Activated naive CD4-positive, alpha-beta T cell treated with Interleukin-2 at 50 U/mL for 16 hours (primary cell): ENCODE measurements at places on chromosomes 2 and 18.
A peak's percentile ranks its signal among the peaks of the same experiment; 100 is the strongest.

DNA sequence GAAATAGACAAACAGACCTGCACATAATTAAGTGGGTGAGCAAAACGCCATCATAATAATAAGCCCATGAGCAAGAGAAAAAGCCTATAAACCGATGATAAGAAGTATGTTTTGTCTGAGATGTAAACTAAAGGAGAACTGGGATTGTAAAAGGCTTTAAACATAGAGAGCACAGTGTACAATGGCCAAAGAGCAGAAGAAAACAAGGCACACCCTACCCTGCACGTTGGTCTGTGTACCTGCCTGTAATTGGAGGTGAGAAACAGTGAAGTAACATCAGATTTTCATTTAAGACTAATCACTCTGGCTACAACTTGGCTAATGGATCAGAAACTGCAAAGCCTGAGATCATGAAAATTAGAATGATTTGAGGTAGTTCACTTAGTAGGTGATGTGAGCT lies 1094.7 kb upstream of the GYPC start:
- no peak for DNase-seq

- no peak for DNase-seq
Measured at GRCh38 chr2:207933396-207934065, 91.8 kb downstream of the PLEKHM3 start.

- DNase-seq: no peak
Measured at GRCh38 chr2:48723129-48723528, 32.4 kb downstream of the LHCGR start.

GRCh38 chr2:218271487-218271797 lies 1.1 kb downstream of the PNKD start:
- no peak for DNase-seq

GRCh38 chr2:54801352-54801751 lies 77.9 kb downstream of the EML6 start:
- no peak for DNase-seq

DNA sequence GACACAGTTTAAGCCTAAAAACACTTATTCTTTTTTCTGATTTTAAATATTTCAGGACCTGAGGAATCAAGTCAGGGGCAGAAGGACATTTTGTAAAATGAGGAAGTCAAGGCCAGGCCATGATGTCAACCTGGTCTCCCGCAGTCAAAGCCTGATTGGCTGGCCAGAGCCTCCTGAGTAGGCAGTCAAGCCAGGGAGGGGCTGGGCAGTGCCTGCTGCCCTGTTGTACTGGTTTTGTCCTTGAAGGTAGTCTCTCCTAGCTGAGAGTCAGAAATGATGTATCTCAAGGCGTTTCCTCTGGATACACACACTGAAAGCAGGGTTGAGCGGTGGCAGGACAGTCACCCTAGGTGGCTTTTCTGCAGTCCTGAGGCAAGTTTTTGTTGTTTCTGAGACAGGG lies 19.8 kb downstream of the CCT7 start:
- no peak for DNase-seq

DNA sequence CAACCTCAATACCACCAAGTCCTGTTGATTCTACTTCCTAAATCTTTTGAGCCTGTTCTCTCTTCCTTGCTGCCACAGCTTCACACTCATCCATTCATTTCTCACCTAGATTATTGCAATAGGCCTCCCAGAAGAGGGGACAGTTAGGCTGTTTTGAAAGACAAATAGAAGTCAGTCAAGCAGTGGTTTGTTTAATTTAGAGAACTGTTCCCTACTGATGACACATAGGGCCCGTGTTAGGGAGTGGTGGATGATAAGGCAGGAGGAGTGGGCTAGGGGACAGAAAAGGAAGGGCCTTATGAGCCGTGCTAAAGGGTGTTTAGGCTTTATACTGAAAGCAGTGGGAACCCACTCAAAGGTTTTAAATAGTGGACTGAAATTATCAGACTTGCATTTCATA lies 59.6 kb upstream of the ZFP36L2 start:
- no peak for DNase-seq

GRCh38 chr2:106956416-106956815 lies 70.4 kb upstream of the ST6GAL2 start:
- no peak for DNase-seq

GRCh38 chr2:65281627-65282351 lies 54.2 kb downstream of the ACTR2 start:
- DNase-seq: no peak

GRCh38 chr2:223920109-223920508 lies 25.0 kb downstream of the WDFY1 start:
- DNase-seq: no peak

DNA sequence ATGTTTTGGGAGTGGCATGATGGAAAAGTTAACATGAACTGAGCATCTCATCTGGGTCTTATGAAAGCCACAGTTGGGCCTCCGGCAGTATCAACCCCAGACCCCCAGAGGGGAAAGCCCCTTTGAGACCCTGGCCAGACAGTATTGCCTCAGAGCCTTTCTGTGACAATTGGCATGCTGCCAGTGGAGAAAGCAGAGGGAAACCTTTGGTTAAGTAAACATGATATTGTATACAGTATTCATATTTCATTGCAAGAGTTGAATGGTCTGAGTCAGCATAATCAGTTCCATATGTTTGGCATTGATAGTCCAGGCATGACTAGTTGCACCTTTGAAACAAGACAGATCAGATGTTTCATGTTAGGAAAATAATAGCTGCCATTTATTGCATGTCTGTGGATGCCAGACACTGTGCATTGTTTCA lies 20.0 kb downstream of the MERTK start:
- DNase-seq: no peak

DNA sequence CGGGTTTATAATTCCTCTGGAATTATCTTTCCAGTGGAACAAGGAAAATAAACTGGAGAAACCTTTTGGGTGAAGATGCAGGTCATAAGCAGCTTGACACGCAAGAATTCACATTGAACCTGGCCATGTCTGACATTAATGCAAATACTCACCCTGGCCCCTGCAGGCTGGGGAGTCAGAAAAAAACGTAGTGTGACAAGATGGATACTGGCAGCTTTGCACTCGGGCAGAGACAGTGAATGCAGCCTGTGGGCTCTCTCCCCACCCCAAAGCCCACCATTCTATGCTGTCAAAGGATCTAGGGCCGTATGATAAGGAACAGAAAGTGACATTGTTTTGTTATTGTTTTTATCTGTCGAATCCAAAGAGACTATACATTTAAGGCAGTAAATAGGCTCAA lies 223.1 kb downstream of the RBM43 start:
- DNase-seq: no peak

DNA sequence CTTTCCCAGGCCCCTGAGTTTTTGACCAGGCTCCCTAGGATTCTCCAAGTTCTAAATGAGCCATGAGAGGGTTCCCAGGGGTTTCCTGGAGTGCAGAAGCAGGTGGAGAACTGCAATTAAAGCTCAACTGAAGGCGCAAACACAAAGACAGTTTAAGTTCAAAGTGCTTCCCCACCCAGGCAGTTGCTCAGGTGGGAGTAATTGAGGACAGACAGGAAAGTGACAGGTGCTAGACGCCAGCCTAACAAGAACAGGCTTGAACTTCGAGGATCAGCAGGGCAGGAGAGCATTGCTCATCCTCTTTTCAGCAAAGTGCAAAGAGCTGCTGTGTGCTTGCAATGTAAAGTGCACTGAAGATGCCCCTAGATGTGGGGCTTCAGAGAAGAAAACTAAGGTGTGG lies 77.2 kb upstream of the ST8SIA3 start:
- no peak for DNase-seq

DNA sequence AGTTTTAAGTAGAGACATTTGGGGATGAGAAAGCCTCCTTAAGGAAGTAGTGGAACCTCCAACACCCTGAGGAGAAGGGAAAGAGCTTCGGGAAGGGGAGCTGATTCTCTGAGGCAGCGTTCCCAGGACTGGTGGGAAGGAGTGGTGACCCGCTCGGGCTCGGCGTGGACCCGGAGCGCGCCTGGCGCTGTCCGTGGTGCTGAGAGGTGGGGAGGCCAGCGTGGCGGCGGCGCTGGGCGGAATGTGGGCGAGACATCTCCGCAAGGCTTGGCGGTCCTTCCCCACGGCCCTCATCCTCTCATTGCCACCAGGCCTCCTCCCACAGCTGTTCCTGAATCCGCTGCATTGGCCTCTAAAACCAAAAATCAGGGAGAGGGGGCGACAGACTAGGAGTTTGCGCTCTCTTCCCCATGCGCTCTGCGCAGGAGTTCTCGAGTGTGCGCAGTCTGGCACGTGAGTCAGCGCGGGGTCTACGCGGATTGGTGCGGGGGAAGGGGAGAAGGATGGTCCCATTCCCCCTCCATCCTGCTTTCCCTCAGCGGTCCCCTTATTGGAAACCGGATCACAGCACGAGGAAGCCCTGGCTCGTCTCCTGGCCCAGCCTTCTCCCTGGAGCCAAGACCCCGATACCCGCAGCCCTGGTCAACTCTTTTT lies 857 bp downstream of the RESP18 start:
- peak; percentile 4 for DNase-seq

DNA sequence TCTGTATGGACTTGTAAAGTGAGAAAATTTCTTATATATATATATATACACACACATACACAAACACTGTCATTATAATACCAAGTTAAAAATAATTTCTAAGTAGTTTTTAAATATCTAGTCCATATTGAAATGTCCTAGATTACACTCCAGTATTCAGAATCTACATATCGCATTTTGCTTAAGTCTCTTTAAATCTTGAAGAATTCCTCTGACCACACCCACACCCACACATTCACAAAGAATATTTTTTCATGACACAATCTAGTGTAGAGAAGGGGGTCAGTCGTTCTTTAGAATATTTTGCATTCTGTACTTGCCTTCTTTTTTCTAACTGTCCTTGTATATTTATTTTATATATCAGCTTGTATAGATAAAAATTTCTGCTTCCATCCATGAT lies 509.7 kb downstream of the CCDC85A start:
- no peak for DNase-seq

GRCh38 chr2:235414422-235414821 lies 79.4 kb upstream of the AGAP1 start:
- no peak for DNase-seq

DNA sequence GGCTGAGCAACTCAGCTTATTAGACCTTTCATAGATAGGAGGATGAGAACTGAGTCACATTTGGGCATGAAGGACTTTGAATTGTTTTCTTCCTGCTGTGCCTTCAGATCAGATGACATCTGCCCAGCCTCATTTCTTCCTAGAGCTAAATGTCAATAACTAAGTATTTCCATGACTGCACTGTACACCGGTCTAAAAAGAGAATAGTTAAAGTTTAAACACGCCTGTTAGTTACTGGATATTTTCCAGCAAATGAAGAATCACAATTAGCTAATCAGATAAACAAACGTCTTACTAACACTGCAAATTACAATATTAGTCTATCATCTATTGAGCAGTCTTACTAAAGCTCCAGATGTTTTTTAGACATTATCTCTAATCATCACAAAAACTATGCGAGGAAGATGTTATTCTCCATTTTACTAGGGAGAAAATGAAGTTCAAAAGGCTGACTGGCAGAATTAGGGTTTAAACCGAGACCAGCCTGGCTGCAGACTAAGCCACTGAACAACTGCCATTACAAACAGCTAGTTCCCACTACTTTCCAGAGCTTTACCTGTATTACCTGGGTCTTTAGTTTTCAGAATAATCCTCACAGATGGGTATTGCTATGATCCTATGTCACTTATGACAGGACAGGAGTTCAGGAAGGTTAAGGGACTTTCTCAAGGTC lies 69.4 kb upstream of the ZNF397 start:
- no peak for DNase-seq

GRCh38 chr2:239393941-239394340 lies 6.9 kb downstream of the HDAC4 start:
- no peak for DNase-seq

DNA sequence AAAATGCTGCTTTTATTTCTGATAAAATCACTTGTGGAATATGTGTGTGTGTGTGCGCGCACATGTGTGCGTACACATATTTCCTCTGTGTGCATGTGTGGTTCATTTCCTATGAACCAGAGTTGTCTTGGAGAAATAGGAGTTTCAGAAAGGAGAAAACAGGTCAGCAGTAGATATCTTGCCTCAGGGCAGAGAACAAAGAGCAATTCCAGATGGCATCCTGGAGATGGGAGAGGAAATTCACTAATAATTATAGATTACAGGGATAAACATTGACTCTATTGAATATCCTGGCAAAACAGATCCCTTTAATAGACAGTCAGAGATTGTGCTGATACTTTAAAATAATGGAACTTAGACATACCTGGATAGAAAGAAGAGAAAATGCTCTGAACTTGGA lies 298.0 kb downstream of the TRIB2 start:
- DNase-seq: no peak

DNA sequence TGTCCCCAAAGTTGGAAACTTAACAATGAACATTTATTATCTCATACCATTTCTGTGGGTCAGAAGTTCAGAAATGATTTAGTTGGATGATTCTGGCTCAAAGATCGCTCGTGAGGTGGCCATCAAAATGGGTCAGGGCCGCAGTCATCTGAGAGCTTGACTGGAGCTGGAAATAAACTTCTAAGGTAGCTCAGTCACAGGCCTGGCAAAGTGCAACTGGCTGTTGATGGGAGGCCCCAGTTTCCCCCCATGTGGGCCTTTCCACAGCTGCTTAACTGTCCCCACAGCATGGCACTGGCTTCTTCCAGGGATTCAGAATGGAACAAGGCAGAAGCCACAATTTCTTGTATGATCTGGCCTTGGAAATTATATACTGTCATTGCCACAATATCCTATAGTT lies 200.1 kb upstream of the RAB12 start:
- DNase-seq: no peak

DNA sequence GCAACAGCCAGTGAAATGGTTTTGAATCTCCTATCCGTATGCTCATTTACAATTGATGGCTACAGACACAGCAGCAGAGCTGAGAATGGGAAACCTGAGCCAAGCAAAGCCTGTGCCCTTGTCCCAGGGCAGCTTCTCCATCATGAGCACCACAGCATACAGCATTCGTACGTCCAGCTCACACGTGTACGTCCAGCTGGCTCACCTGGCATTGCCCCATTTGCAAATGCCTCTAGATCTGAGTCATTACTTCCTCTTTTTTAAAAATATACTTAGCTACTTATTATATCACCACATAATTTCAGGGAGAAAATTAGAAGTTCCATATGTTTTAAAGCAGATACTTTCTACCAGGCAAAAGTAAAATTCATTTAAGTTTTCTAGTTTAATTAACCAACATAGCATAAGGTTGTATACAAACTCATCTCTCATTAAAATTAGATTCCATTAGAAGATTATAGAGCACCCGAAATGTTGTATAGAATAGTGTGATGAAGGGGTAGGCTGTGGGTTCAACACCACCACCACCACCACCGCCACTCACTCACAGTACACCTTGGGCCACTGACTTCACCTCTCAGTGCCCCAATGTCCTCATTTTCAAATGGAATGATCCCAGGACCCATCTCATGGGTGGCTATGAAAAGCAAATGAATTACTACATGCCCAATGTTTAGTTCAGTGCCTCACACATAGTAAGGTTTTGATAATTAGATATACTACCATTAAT lies 31.4 kb upstream of the TMEM177 start:
- DNase-seq: no peak

- DNase-seq: no peak
Measured at GRCh38 chr2:4279431-4279830, 576.1 kb downstream of the DCDC2C start.
